ENCODE measurements at places on chromosomes 2 and 18.

DNA sequence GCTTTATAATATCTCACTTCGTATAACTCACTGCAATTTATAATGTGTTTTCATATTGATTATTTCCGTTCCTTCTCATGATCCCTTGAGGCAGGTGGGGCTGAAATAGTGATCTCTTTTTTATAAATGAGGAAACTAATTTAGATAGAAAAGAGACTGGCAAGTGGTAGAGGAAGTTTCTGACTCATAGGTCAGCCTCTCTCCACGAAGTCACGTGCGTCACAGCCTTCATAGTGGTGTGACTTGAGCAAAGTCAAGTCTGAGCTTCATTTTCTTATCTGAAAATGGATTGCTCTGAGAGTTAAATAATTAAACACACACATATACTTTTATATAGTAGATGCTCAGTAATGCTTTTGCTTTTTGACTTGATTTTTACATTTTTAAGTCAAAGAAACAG, 19.9 kb downstream of the ABCG5 start:
- DNase-seq, result no peak

DNA sequence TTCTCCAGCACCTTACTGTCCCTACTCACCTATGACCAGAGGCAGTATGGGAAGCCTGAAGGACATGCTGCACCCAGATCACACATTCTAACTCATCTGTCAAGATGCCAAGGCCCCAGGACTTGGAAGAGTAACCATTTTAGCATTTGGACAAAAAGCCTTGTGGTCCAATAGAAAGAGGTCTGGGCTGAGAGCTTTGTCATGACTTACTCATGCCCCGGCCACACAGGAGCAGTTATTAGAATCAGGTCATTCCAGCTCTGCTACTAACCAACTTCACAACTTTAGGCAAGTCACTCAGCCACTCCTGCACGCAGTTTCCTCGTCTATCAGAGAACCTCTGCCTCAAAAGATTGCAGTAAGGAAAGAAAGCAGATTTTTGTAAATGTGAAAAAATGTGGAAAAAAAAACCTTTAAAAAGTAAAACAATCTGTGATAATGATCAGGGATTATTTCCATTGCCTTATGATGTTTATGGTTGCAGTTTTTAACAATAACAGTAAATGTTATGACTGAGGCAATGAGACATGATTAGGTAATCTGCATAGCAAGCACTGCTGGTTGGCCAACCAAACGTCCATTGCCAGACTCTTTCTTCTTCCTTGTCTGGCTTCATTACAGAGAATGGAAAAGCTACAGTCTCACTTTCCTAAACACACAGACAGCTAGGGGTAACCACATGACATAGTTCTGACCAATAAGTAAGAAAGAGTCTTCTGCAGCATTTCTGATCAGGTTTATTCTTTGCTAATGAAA, 255.4 kb upstream of the CHAC2 start:
- no peak for DNase-seq

GRCh38 chr2:218839888-218840287, 8.3 kb upstream of the PRKAG3 start:
- no peak for DNase-seq

DNA sequence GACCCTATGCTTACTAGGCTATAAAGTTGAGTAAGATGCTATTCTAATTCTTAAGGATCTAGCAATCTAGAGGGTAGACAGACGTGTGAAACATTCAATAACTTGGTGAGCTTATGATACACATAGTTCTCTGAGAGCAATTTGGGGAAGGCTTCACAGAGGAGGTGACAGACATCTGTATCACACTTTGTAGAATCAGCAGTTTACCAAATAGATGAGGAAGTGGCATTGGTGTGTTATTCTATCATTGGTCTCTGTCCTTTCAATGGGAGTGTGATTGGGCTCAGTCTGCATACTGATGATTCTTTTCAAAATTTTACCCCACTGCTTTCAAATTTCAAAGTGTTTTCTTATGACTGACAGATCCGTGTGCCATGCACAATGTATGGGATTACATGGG, 47.0 kb upstream of the TMEM178A start:
- no peak for DNase-seq

- DNase-seq, result no peak
Observed at GRCh38 chr2:187408926-187409325, 39.1 kb downstream of the CALCRL start.

GRCh38 chr18:58044370-58045241, 580 bp downstream of the NEDD4L start:
- DNase-seq, result no peak

- DNase-seq, result no peak
Observed at GRCh38 chr2:64698668-64699444, 45.1 kb upstream of the SERTAD2 start.

DNA sequence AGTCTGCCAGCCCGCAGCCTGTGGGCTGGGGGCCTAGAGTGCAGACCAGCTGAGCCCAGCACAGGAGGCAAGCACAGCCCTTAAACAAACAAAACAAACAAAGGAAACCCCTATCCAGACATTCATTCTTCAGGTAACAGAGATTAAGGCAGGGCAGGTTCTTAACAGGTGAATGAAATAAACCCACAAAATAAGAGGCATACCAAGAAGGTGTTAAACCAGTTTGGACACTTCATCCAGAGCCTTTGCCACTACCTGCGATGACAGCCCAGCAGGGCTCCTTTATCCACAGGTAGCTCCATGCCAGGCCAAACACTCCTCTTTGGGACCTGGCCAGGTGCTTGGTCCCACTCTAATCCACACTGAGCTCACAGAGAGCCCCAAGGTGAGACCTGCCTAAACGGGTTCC, 209.7 kb upstream of the SIX2 start:
- DNase-seq, result no peak

DNA sequence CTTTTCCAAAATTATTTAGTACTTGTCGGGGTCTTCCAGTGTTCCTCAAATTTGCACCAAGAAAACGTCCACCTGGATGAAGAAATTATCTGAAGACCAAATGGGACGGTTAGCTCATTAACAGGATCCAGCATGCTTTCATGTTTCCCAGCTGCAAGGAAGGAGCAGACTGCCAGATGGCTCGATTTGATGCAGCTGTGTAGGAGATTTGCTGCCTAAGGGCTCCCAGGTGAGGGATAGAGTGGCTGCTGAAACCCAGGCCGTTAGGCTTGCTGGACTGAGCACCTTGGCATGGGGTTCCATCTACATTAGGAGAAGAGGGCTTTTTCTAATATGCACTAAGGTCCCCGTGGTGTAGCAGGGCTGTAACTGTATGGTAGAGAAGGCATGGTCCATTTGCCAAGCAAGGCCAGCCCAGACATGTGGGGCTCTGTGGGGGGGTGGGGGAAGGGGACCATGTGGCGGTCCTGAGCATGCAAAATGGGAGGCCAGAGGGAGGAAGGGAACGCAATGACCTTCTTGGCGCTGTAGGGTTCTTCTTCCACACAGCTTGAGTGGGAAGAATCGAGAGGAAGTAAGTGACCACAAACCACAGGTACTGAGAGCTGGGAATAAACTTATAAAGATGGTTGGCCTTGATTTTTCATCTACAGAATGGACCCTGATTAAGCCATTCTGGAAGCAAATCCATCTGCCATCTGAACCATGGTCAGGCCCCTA, 144.0 kb downstream of the TMEM163 start:
- no peak for DNase-seq

DNA sequence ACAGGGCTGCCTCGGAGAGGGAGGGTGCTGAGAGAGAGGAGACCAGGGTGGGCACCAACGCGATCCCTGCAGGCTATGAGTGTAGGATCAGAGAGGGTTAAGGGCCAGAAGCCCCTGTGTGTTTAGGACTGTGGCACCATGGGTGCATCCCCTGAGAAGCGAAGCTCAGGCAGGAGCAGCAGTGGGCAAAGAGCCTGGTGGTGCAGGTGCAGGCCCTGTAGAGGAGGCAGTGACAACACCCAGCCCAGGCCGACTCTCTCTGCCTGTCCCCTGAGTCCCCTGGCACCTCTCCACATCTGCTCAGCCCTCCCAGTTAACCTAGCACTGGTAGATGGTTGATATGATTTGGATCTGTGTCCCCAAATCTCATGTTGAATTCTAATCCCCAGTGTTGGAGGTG, 139.8 kb downstream of the RNF152 start:
- no peak for DNase-seq

DNA sequence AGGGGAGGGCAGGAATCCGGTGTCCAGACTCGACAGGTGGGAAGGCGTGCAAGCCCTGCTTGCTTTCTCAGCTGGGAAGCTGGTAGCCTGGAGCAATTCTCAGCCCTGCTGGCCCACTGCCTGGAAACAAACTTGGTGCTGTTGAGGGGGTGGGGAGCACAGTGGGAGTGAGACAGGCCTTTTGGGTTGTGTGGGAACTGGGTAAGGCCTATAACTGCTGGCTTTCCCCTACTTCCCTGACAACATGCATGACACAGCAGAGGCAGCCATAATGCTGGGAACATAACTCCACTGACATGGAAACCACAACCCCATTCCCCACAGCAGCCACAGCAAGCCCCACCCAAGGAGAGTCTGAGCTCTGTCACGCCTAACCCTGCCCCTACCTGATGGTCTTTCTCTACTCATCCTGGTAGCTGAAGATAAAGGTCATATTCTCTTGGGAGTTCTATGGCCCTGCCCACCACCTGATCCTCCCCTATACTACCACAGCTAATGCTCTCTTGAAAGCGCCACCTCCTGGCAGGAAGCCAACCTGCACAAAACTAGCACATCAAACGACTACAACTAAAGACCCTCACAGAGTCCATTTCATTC, 122.9 kb upstream of the ACVR1C start:
- no peak for DNase-seq

Data from cortex of kidney (tissue), 1 donor.